ENCODE measurements at places on chromosomes 3 and 15.

DNA sequence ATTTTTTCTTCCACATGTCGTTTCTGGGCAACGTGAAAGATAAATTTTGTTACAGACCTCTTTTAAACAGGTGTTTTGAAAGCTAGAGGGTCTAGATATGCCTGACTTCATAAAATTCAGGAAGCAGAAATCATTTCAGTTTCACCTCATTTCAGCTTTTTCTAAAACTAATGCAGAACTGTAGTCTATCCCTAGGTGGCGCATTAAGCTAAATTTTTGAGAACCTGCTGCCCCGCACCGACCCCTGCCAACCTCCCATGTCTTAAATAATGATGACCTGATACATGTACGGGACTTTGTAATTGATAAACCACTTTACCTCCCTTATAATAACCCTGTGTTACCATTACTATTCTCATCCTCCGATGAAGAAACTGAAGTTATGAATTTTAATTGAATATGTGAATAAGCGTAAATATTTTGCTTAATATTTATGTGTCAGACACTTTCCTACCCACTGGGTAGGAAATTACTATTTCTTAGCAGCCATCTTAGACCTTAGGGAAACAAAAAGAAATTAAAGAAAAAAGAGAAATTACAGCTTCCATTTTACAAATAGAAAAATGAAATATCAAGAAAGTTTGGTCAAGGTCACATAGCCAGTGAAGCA lies 78.7 kb upstream of the GCNT3 start:
- DNase-seq = no peak

DNA sequence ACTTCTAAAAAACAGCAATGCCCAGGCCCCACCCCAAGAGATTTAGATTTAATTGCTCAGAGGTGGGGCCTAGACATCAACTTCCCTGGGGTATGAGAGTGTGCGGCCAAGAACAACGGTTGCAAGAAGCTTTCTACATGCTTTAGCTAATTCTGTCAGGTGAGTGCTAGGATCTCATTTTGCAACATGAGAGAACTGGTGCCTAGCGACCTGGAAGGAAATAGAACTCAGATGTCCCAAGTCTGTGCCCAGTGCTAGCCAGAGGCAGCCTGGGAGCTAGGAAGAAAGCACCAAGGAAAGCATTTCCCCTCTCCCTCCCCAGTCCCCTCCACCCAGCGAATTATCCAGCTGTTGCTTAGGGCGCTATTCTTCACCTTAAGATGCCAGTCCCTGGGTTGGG lies 22.9 kb upstream of the HRH1 start:
- no peak for DNase-seq

GRCh38 chr3:64291956-64292355 lies 66.7 kb upstream of the PRICKLE2 start:
- no peak for DNase-seq

- no peak for DNase-seq
Measured at GRCh38 chr3:79167651-79168416, 600.0 kb downstream of the ROBO1 start.

DNA sequence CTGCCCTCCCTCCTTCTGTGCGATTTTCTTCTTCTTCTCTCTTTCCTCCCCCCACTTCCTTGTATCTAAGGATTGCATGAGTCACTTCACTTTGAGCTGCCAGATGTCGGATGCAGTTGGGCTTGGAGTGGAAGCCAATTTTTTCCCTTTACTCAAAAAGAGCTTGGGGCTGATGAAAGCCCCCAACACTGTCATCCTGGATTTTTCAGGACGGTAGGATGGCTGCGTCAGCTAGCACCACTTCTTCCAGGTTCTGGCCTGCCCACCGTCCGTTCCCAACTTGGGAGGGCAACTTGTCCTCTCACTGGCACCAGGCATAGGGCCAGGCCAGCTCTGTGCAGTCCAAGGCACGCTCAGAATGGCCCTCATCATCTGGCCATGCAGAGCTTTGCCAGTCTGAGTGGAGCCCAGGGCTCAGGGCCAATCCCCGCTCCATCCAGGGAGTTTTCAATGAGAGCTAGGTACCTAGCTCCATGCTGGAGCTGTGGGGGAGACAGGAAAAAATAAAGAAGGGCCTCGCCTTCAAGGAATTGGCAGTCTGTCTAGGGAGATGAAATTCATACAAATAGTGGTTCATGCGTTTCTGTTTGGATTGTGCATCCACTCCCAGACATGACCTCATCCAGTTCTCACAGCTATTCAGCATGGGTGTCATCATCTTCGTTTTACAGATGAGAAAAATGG lies 47.7 kb upstream of the INSYN1 start:
- no peak for DNase-seq

GRCh38 chr3:126945171-126945721 lies 37.7 kb upstream of the PLXNA1 start:
- no peak for DNase-seq

DNA sequence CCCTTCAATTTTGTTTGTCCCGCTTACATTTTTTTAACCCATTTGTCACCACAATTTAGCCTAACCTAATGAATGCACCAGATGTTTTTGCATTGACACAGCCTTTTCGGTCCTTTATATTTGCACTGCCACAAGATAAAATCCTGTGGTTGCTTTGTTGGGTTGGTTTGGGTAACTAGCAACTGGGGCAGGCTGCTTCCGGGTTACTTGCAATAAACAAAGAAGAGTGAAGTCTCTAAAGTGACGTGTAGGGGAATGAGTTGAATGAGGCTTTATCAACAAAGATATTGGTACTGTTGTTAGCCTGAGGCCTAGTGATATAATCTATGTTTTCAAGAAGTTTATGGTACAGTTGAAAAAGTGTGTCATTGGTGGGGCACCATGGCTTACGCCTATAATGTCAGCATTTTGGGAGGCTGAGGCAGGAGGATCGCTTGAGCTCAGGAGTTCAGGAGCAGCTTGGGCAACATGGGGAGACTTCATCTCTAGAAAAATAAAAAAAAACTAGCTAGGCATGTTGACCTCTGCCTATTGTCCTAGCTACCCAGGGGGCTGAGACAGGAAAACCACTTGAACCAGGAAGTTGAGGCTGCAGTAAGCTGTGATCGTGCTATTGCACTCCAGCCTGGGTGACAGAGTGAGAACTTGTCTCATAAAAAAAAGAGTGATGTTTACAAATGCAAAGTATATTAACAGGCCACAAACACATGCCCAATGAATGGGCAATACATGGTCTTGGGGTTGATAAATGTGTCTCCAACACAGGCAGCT lies 121.8 kb downstream of the OXSM start:
- no peak for DNase-seq

DNA sequence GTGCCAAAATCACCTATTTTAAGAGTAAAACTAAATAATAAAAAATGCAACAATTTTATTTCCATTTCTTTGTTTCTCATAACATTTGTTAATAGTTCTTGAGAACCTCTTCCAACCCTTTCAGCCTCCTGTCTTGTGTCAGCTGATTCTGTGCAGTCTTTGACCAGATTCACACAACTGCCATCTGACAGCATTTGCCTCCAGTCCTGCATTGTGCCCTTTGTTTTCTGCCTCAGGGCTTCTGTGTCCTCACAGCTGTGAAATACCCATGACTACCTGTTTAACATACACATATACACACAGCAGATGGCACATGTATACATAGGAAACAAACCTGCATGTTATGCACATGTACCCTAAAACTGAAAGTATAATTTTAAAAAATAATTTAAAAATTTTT lies 13.2 kb upstream of the CNTN6 start:
- no peak for DNase-seq

GRCh38 chr3:122562923-122563716 lies 980 bp downstream of the PARP9 start:
- no peak for DNase-seq

DNA sequence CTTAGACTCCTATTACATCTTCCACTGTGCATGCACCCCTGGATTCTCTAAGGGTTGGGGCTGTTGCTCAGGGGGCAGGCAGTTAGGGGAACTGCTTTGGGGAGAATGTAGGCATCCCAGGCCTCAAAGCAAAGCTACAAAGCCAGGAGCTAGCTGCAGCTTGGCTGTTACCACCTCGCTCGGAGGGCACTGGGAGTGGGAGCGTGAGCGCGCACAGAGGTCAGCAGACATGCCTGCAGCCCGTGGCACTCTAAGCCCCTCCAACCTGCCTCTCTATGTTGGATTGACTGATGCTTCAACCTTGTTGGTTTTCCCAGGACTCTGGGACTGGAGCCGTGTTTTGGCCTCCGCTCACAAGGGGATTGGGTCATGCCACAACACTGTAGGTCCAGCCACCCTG lies 69.8 kb downstream of the CPN2 start:
- DNase-seq = no peak

GRCh38 chr3:133408366-133408765 lies 8.5 kb downstream of the BFSP2 start:
- DNase-seq = no peak

Data from T-helper 1 cell (primary cell).